Hippocampal formation (tissue), 2 donors: ENCODE measurements at places on chromosomes 2 and 18.

- no peak for DNase-seq
Measured at GRCh38 chr2:108612514-108613183, 78.4 kb downstream of the LIMS1 start.

GRCh38 chr2:172282944-172283343 lies 144.4 kb upstream of the ITGA6 start:
- DNase-seq = no peak

DNA sequence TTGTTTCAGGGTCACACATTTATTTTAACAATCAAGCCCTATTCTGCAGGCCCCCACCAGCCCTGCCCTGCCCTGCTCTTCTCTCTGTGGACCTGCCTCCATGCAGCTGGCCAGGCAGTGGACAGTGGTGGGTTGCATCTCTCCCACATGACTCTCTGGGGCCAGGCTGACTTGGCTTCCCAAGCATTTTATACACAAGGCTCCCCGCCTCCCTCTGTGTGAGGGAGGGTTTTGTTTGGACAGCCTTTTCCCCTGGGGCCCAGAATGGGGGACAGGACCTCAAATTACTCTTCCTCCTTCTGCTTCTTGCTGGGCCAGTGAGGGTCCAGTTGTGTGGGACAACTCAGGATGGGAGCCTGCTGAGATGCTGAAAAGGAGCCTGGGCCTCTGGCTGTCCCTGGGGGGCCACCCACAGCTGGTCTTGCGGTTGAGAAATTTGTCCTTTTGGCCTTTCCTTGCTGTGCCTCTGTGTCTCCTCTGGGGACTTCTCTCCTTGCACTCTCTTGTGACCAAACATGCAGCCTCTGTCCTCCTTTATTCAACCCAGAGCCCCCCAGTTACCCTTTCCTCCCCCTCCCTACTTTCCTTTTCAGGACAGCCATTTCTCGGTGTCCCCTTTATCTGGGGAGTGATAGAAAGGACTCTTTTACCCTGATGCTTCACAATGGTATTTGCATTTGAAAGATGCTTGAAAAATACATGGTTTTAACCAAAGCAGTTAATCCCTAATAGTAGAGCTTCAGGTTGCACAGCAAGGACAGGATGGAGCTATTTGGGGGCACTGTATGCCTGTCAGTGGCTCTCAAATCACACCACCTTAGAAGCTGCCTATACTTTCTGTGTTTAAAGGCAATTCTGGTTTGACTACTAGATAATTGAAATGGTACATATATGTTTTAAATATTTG lies 151.1 kb downstream of the FHOD3 start:
- DNase-seq = no peak

- DNase-seq = no peak
Measured at GRCh38 chr2:236636261-236636660, 66.6 kb downstream of the ACKR3 start.

DNA sequence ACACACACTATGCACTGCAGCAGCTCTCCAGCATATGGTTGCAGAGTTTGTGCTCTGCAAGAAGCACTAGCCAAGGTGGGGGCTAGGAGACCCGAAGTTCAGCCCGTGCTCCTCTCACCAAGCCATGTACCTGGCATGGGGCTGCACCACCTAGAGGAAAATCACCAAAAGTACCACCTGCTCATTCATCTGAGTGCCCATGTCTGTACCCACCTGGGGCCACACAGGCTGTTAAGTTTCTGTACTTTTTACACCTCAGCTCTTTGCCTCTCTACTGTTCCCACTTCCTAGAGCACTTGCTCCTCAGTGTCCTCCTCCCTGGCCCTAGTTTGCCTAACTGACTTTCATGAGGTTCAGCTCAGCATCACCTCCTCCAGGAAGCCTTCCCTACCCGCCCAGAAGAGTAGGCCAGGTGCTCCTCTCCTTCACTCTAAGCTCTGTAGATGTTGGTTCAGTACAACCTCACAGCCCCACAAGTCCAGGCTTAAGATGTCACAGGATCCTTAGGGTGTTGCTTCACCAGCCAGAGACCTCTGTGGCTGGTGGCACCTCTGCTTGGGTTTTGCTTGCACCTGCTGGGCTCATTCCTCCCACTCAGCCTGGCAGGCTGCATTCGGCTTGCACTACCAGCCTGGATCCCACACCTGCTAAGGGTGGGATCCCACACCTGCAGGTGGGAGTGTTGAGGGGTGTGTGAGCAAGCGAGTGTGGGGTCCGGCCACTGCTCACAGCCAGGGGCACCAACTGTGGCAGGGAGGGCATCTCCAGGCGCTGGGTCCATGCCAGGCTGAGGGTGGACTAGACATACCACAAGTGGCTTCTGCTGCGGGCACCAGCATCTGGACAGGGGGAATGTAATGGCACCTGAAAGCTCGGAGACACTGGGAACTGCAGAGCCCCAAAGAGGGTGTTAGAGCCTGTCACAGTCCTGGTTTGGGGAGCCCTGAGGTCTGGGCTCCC lies 10.2 kb upstream of the TFCP2L1 start:
- DNase-seq = no peak

- DNase-seq = no peak
Measured at GRCh38 chr2:221389904-221390303, 182.2 kb downstream of the EPHA4 start.

DNA sequence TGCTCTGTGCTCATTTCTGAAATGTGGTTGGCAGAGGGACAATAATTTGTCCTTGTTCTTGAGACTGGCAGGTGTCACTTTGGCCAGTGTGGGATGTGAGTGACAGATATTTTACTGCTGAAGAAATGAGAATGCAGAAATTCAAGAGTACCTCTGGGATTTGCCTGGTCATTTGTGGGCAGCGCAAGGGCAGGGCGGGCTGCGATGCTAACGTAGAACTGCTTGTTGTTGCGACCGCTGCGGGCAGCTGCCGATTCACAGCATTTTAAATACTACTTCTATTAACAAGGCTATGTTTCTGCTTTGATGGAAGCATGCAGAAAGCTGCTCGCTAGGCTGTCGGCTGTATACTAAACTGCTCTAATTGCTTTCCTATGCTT lies 268.6 kb downstream of the FIGN start:
- no peak for DNase-seq

GRCh38 chr2:167681234-167682015 lies 566.0 kb downstream of the STK39 start:
- DNase-seq = peak; percentile 15

DNA sequence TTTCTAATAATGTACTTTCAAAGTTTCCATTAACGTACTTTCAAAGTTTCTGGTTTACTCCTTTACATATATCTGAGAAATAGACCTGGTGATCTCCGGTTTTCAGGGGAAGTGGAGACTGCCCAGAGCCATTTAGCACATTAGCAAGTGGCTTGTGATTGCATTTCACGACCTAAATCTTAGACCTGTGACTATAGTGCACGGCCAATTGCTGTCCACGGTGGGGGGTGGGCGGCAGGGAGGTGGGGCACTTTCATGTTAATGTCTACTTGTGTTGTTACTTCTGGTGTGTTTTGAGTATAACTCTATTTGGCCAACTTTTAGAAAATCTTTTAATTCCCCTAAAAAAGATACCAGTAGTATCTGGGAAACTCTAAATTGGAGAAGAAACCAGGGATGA lies 11.3 kb downstream of the GATA6 start:
- DNase-seq = no peak

DNA sequence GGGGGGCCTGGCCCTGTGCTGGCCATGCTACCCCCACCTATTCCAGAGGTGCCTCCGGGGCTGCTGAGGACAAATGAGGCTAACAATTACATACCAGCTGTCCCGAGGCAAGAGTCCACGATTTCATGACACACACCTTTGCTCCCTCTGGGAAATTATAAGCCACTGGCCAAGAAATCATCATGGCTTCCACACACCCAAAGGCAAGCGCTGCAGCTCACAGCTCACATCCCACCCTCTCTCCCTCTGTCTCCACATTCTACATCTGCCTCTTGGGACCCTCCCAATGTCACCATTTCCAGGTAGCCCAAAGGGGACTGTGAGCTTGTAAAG lies 134.4 kb downstream of the HDAC4 start:
- DNase-seq = no peak

DNA sequence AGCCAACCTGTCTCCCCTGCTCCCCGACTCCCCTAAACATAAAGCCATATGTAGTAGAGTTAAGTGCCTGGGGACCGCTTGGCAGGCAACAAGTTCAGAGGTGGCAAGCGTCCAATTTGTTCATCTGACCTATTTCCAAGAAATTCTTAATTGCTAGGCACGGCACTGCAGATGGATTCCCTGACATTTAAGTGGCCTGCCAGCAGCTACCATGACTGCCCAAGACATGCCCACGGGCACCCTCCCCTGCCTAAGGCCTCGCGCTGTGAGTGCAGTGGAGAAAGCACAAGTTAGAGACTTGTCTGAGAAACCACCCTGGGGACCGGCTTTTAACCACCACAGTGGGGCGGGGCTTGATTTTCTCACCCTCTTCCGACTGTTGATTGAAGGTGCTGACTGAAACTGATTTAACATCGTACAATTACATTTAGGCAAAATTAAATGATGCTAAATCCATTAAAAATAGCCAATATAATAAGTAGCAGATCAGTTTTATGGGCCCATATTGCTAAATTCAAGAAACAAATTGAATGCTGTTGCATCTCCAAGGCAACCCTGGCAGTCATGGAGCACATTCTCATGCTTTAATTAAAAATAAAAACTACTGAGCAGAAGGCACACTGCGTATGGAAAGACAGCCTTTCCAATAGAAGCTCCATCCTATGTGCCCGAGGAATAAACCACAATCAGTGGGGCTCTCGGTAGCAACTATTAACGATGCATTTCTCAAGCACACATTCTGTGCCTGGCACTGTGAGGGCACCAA lies 163.6 kb upstream of the ACAA2 start:
- peak; percentile 15 for DNase-seq

DNA sequence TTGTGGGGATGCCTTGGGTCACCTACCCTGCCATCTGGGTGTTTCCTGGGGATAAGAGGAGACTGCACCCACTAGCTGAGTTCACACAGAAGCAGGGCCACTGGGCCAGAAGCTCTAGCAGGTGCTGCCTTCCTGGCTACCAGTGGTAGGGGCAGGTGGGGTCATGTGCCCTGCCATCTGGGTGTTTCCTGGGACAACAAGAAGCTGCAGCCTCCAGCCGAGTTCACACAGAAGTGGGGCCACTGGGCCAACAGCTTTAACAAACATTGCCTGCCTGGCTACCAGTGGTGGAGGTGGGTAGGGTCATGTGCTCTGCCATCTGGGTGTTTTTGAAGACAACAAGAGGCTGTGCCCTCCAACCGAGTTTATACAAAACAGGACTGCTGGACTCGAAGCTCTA lies 282.2 kb upstream of the SYT4 start:
- DNase-seq = no peak

DNA sequence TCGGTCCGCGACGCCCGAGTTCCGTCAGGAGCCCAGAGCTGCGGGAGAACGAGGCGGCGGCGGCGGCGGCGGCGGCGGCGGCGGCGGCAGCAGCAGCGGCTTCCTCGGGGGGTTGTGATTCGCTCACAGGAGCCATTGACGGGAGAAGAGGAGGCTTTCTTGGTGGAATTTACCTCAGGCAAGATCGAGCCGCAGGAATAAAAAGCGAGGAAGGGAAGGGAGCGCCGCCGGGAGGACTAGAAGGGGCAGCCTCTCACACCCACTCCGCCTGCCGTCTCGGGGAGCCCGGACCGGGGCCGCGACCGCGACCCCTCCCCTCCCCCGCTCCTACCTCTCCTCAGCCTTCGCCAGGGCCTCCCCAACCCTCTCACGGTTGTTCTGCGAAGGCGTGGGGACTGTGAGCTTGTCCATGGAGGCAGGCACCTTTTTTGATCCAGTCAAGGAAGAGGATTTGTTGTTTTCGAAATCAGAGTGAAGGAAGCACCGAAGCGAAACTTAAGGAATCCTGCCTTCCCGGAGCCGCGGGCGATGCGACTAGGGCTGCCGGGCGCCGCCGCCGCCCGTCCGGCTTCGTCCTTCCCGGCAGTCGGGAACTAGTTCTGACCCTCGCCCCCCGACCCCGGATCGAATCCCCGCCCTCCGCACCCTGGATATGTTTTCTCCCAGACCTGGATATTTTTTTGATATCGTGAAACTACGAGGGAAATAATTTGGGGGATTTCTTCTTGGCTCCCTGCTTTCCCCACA lies 506 bp downstream of the BMPR2 start:
- DNase-seq = peak; percentile 43

GRCh38 chr2:46350029-46350689 lies 53.0 kb downstream of the EPAS1 start:
- DNase-seq = no peak

DNA sequence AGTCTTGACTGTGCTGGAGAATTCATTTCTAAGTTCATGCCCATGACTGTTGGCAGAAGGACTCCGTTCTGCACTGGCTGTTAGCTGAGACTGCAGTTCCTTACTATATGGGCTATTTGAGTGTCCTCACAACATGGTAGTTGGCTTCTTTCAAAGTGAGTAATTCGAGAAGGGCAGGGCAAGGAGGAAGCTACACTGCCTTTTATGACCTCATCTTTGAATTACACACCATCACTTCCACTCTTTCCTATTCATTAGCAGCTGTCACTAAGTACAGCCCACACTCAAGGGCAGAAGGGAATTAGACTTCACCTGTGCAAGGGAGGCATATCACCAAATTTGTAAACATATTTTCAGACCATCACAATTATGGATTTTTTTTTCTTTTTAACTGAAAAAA lies 55.9 kb upstream of the EPAS1 start:
- no peak for DNase-seq

GRCh38 chr2:238853721-238854120 lies 5.8 kb downstream of the TWIST2 start:
- DNase-seq = no peak

- peak; percentile 51 for DNase-seq
Measured at GRCh38 chr2:3483227-3483985, 35.9 kb downstream of the ADI1 start.

- DNase-seq = no peak
Measured at GRCh38 chr2:135963841-135964240, 21.6 kb downstream of the DARS1 start.

GRCh38 chr2:200618590-200619021 lies 32.8 kb downstream of the AOX1 start:
- DNase-seq = peak; percentile 14

DNA sequence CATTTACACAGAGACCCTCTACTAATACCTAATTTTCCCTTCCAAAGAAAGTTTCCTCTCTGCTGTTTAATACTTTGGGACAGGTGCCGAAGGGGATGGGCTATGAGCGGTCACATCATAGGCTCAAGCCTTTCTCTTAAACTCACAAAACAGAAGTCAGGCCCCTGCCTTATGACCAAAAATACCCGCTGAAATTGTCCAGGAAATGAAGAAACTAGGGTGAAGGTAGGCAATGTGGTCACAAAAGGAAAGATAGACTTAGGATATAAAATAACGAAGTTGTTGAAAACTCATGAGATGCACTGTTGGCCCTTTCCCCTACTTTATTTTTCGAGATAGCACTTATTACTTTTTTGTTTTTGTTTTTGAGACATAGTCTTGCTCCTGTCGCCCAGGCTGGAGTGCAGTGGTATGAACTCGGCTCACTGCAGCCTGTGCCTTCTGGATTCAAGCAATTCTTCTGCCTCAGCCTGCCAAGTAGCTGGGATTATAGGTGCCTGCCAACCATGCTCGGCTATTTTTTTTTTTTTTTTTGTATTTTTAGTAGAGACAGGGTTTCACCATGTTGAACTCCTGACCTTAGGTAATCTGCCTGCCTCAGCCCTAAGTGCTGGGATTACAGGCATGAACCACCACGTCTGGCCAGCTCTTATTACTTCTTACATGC lies 16.3 kb downstream of the SLC8A1 start:
- DNase-seq = no peak
